Activated CD8-positive, alpha-beta memory T cell treated with anti-CD3 and anti-CD28 coated beads, Interleukin-2, amount 50 U/mL, for 48 hours (primary cell): ENCODE measurements at places on chromosomes 7 and 10.
A peak's percentile ranks its signal among the peaks of the same experiment; 100 is the strongest.

DNA sequence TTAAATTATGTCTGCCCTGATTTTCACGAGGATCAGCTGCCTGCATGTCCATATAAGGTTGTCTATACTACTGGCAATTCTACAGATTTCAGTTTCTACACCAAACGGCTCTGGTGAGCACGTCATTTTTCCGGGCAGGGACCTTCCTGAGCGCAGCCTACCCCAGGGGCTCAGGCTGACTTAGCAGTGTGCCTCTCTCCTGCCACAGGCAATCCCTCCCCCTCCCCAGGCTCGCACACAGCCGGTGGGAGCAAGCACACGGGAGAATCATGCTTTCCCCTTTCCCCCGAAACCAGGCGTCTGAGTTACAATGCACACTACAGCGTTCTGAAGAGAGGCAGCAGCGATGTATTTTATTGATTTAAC is 1.7 kb downstream of the KLF6 start:
- DNase-seq = peak; percentile 85

- DNase-seq = no peak
Observed at GRCh38 chr7:112503361-112503972, 22.7 kb downstream of the LSMEM1 start.

DNA sequence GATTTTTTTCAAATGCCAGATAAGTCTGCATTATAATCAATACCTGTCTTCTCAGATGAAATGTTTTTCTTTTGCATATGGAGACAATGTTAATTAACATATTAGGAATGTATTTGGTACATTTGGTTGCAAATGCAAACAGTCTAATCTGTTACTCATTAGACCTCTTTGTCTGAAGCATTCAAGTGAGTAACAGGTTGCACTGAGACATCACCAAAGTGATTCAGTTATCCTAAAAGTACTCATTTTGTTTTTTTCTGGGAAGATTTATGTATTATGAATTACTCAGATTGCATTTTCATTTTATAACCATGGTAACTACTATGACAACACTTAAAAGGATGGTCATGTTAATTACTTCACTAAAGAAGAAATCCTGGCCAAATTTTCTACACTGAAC is 513.6 kb downstream of the HTR7 start:
- DNase-seq = no peak

DNA sequence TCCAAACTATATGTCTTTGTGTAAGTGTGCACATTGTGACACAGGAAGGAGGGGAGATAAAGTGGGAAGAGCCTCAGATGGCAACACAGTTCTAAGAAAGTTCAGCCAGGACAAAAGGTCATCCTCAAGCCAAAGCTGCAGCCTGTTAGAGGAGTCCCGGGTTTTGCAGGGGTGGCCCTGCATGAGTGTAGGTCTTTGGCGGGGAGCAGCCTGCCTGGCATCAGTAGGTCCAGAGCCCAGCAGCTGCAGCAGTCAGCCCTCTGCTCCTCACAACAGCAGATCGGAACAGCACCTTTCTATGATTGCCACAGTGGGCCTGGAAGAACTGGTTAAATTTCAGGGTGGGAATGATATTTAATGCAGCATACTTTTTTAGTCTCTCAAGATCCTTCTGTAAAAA is 13.5 kb upstream of the VDAC2 start:
- peak; percentile 22 for DNase-seq

- DNase-seq = peak; percentile 49
Observed at GRCh38 chr10:84176836-84177474, 3.4 kb downstream of the GPR15LG start.

- DNase-seq = no peak
Observed at GRCh38 chr10:86700851-86701617, 32.7 kb downstream of the LDB3 start.

- peak; percentile 79 for DNase-seq
Observed at GRCh38 chr10:3803927-3804741, 19.1 kb upstream of the KLF6 start.
